Stimulated activated CD8-positive, alpha-beta memory T cell treated with anti-CD3 and anti-CD28 coated beads, Interleukin-4, amount 100 ng/mL, for 4 hours (primary cell): ENCODE measurements at places on chromosomes 3 and 15.

DNA sequence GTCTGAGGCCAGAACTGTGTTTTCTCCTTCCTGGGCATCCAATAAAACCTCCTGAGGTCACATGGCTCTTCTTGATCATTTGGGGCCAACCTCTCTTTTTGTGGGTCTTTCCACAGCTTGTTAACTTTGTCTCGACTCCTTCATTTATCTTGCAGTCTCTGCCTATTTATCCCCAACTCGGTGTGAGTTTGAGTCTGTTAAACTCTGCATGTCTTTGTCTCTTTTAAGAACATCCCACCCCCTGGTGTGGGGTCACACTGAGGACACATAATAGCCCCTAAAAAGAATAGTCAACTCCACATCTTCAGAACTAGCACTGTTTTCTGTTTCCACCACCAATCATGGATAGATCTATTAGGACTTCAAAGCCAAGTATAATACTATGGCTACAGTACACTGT, 187.2 kb downstream of the TLE3 start:
- DNase-seq, result no peak

GRCh38 chr15:52786436-52787122, 3.6 kb downstream of the ONECUT1 start:
- DNase-seq, result no peak

GRCh38 chr15:91244919-91245318, 144.9 kb downstream of the SV2B start:
- DNase-seq, result no peak

GRCh38 chr15:43550527-43551363, 33.3 kb downstream of the MAP1A start:
- DNase-seq, result no peak
